H1 (cell line): ENCODE measurements at places on chromosomes 12 and 14. TPM values are rescaled to one million over a fixed set of nuclear protein-coding genes. Genes with fewer than 3 reads are reported as not detected.

CCDC38 gene
- not detected in 2 replicates for total RNA-seq

TGM1 gene
- 2.0 and 2.2 TPM in 2 replicates for total RNA-seq

FITM1 gene
- total RNA-seq = 0.33 and 0.76 TPM in 2 replicates

ZNF384 gene
- total RNA-seq = 59.6 and 60.1 TPM in 2 replicates

ADCY6 gene
- total RNA-seq = 11.7 and 15.6 TPM in 2 replicates

C12orf56 gene
- total RNA-seq = 1.1 TPM in 2 replicates

BMAL2 gene
- 20.6 and 22.8 TPM in 2 replicates for total RNA-seq

IFNG-AS1 gene
- total RNA-seq = not detected in 2 replicates

DNA sequence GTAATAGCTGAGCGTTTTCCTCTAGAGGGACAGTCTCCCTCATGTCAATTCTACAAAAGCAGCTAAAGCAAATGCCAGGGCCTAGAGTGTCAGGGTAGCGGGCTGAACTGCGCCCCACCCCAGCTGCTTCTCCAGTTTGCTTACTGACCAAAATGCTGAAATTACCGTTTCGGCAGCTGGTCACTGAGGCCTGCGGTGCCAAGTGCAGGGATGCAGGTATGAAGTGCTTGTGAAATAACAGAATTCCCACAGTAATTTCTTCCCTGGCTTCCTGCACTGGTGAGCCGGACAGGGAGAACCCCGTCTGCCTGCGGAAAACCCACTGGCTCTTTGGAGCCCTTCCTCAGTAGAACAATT, 19.1 kb downstream of the PSMC1 start:
- no peak for DNase-seq

GRCh38 chr14:34722723-34723545, 8.5 kb upstream of the CFL2 start:
- DNase-seq = no peak

DNA sequence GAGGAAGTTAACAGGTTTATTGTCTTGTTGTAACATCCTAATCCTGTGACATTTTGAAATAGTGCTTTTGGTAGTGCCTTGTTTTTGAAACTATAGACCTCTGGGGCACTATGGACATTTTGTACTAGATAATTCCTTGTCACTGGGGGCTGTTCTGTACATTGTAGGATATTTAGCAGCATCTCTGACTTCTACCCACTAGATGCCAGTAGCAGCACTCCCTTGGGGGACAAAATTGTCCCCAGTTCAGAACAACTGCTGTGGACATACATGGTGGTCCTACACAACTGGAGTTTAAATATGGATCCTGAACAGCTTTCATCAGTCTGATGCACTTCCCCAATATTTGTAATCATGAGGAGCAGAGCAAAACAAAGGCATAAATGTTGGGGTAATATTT, 264.7 kb downstream of the RAD51B start:
- DNase-seq = no peak

GRCh38 chr12:95336387-95337067, 118.9 kb downstream of the VEZT start:
- peak; percentile 74 for DNase-seq

DNA sequence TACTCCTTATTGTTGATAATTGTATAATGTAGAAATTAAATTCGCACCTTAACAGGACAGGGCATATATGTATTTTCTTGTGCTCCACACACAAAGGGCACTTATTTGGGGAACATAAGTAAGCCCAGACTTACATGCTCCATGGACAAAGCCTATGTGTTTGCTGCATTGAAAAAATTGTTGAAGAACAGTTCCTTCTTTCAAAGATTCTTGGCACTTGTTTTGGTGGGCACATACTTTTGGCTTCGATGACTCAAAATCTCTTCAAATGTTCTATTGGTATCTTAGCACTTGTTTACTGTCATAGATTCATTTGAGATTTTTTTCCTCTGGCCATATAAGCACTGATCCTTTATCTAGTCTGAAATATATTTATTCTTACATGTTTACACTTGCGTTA, 1.4 kb upstream of the MAP4K5 start:
- DNase-seq = no peak

GRCh38 chr12:8572507-8572906, 31.8 kb upstream of the CLEC4E start:
- DNase-seq = no peak

DNA sequence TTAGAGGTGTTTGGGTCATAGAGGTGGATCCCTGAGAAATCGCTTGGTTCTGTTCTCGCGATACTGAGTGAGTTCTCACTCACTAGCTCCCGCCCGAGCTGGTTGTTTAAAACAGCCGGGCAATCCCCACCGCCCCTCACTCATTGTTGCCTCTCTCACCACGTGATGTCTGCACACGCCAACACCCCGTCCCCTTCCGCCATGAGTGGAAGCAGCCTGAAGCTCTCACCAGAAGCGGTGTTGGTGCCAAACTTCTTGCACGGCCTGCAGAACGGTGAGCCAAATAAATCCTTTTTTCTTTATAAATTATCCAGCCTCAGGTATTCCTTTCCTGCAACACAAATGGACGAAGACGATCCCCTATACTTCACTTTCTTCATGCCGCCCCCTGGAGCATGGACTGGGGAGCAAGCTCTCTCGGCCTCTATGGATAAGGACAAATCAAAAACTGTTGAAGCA, 45.4 kb upstream of the CCND2 start:
- peak; percentile 29 for DNase-seq

GRCh38 chr14:59013672-59014298, 174.7 kb upstream of the DAAM1 start:
- DNase-seq = no peak

DNA sequence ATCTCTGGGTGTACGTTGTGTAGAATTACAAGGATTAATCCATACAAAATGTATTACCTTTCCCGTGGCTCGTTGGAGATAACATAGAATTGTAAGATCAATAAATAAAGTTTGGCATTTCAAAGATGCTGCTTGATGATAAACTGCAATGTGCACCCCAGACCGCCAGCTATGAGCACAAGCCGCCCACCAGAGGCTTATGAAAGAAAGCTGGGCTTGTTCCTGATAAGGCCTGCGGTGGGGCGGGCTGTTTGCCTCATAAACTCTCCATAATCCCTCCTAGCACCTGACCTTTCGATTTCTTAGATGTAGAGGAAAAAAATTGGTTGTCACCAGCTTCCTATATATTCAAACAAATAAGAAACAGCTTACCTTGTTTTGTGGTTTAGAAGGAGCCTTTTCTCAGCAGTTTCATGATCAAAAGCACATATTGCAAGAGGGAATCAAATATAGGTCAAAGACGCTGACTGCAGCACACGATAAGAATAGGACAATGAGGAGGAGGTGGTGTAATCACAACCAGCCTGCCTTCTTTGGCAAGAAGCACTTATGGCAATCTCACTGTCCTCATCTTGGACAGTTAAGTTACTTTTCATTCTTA, 293.6 kb downstream of the RMST start:
- no peak for DNase-seq

DNA sequence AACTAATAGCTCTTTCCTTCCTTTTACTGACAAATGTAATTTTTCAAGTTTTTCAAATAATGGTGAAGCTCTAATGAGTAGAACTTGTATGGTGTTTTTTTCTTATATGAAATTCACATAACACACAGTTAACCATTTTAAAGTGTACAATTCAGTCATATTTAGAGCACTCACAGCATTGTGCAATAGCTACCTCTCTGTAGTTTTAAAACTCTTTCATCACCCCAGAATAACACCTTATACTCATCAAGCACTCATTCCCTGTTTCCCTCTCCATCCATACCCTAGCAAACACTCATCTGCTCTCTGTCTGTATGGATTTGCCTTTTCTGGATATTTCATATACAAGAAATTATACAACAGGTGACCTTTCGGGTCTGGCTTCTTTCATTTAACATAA, 207.9 kb upstream of the SLC38A2 start:
- no peak for DNase-seq

DNA sequence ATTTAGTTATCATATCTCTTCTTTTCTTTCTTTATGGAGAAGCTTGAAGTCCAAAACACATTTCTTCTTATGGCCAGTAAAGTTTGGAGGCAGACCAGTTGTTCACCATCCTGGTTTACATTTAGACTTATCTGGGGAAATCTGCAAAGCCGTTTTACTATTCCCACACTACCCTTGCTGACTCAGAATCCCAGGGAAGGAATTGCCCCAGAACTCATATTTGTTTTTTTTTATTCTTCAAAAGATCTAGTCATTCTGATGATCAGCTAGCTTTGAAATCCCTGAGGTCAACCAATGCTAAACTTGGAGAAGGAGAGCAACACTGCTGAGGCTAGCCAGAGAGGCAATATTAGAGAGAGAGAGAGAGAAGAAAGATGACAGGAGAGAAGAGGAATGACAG, 12.3 kb upstream of the LMO3 start:
- DNase-seq = no peak

- no peak for DNase-seq
These were observed 17.1 kb upstream of the HIGD1C start for GRCh38 chr12:50934981-50935807.

DNA sequence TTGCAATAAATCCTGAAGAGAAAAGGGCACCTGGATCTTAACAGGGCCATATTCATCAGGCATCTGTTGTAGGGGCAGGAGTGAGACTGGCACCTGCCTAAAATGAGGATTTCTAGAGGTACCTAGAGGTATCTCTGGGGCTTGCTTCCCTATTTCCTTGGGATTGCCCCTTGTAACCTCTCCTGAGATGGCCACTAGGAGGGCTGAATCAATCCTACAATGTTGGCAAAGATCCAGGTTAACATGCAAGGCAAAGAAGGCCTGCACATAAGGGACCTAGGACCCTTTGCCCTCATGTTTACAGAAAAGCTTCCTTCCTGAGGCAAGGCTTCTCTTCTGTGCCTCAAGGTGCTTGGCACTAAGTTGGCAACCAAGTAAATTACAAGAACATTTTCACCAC, 25.8 kb upstream of the CLEC4E start:
- DNase-seq = no peak

GRCh38 chr14:29928117-29928640, 532 bp upstream of the PRKD1 start:
- DNase-seq = no peak

DNA sequence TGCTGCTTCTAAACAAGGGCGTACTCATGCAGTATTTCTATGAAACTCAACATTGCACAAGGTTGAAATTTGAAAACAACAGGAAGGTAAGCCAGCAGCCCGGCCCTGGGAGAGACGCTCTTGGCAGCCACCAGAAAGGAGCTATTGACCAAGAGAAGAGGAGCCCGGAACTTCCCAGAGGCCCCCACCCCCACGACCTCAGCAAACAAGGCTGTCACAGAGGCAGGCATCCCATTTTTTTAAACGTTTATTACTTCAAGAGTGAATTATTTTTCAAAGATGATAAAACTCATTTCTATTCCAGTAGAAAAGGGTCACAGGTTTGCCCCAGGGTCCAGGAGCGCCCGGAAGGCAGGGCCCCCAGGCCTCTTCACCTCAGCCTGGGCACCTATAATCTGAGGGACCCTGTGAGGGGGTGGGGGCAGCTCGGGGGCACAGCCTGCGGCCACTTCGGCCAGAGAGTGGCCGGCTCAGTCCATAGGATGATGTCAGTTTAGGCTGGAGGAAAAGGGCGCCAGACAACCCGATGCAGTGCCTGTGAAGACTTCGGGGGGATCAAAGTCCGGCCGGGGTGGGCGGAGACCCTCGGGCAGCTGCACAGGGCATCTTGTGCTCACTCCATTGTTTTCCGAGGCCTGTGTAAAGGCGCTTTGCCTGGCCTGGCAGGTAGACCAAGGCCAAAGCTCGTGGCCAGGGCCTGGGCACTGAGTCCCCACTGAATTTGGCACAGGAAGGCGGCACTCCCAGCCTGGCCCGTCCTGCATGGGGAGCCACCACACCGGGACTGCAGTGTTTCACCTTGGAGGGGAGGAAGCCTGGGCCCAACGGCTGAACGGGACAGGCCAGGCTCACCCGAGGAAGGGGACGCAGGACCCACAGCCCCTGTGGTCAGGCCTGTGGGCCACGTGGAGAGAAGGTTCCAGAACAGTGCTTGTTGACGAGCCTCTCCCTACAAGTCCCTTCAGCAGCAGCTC, 86.0 kb downstream of the SCARB1 start:
- DNase-seq = no peak

GRCh38 chr12:80230068-80230467, 130.7 kb downstream of the OTOGL start:
- no peak for DNase-seq

GRCh38 chr14:101072945-101073597, 169.5 kb upstream of the RTL1 start:
- peak; percentile 61 for DNase-seq

DNA sequence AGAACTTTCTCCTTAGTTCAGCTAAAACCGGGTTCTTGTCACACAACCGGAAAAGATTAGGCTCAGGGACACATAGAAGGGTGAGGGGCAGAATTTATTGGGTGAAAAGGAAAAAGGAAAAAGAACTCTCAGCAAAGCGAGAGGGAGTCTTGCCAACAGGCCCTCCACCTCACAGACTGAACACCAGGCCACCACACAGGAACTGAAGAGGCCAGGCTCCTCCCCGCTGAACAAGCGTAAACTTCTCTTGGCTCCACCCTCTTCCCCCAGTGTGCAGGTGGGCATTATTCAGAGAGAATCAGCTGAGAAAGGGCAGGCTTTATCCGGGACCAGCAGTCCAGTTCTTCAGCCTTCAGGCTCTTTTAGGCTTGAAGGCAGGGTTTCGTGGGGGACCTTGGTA, 125.6 kb upstream of the FGD4 start:
- DNase-seq = peak; percentile 51

DNA sequence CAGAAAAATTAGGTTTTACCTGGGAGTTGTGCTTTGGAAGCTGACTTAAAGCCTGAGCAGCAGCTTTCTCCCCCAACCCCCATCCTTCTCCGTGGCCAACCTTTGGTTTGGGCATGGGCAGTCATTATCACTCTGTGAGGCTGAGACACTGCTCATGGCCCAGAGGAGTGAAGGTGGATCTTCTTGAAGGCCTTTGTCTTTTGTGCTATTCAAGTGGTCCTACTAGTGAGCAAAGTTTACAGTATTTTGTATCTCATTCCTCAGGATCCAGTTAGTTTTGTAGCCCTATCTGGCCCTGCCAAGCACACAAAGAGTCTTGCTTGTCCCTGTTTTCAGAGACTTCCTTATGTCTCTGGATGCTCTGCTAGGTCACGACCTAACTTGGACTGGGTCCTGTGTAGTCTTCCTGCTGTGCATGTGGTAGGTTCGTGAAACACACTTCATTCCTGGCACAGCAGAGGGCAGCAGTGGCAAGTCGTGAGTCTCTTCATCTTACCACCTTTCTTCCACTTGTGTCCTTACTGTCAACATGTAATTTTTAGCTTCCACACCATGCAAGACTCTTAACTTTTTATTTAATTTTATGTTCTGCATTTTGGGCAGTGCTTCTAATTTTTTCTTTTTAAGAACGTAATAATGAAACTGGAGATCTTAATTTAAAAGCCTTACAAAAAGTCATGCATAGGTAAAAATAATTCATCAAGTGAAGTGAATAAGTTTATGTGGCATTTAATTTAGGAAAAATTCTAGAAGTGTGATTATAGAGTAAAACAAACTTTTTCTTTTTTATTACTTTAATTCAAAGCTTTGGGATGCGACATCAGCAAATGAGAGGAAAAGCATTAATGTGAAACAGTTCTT, 53.7 kb downstream of the APAF1 start:
- DNase-seq = no peak

DNA sequence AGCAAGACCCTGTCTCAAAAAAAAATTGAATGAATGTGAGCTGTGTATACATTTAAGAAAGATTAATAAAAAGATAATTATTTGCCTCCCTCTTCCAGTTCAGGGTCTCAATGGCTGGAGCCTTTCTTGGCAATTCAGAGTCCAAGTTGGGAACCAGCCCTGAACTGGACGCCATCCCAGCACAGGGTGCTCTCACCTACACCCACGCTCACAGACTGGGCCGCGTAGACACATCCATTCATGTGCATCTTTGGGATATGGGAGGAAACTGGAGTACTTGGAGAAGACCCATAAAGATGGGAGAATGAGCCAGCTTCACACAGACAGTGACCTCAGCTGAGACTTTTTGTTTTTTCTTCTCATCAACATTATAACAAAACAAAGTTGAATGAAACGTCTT, 6.5 kb downstream of the MAPK1IP1L start:
- DNase-seq = no peak
